SJSA1 (cell line): ENCODE measurements at places on chromosomes 11 and 22. TPM values are rescaled to one million over a fixed set of nuclear protein-coding genes. Genes with fewer than 3 reads are reported as not detected.
A peak's percentile ranks its signal among the peaks of the same experiment; 100 is the strongest.

DNA sequence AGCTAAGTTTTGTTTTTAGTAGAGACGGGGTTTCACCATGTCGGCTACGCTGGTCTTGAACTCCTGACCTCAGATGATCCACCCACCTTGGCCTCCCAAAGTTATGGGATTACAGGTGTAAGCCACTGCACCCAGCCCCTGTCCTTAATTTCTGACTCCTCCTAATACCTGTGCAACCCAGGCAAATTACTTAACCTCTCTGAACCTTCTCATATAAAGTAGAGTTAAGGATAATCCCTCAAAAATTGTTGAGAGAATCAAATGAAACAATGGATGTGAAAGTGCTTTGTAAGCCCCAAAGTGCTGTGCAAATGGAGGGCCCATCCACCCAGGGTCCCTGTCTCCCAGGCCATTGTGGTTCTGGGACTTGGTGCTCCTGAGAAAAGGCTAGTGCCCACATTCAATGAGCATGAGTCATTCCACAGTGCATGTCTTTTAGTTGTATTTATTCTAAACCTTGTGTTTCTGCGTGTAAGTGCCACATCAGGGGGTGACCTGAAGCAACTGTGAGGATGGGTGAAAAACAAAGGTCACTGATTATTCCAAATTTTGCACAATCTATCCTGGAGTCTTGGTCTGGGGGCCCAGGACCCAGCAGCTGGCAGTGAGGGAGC is 61.4 kb upstream of the PTPRJ start:
- DNase-seq: peak; percentile 85

GRCh38 chr11:19614370-19614940 is 98.2 kb upstream of the NAV2 start:
- DNase-seq: no peak

GRCh38 chr11:70220136-70220535 is 17.0 kb downstream of the FADD start:
- no peak for DNase-seq

- no peak for DNase-seq
Measured at GRCh38 chr11:100735949-100736675, 49.0 kb downstream of the ARHGAP42 start.

Gene PRDM10
- total RNA-seq: 3.5 and 4.0 TPM in 2 replicates
